ENCODE measurements at places on chromosomes 2 and 18. TPM values are rescaled to one million over a fixed set of nuclear protein-coding genes. Genes with fewer than 3 reads are reported as not detected.

The CD8A gene
- 0.52 TPM for total RNA-seq

- DNase-seq = no peak
- no peak overlapping the region for H3K27ac ChIP-seq
- no peak overlapping the region for H3K4me3 ChIP-seq
- H3K36me3 ChIP-seq = no peaks in the 10 kb centered on the region
These were observed 104.6 kb downstream of the LDLRAD4 start for GRCh38 chr18:13323186-13323585.

DNA sequence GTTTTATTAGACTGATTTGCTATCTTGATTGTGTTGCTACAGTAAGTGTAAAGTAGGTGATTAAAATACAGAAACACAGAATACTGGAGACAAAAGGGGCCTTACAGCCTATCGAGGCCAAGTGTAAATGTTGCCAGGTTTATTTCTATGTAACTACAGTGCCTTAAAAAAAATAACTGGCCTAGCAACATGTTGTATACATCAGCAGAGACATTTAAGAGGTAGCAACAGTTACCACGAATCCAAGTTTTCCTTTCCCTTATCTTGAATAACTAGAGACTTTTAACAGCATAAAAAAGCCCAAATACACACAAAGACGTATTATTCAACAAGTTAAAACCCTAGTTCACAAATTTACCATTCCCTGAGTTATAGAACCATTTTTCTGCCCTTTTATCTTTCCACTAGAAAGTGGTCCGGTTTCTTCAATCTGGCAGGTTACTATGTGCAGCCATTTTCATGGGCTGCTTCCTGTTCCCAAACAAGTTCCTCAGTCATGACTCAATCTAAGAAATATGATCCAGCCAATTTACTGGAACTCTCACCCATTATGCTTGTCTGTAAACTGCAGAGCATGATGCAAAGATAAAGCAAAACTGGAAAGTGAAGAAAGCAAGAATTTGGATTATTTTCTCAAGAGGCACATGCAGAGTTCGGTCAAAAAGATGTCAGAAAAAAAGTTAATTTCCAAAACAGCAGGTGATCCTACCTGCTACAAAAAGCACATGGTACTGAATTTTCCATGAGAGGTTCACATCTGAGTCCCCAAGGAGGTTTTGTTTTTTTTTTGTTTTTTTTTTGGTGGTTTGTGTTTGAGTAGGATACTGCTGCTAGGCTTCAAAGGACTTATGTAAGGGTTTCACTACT is 22.2 kb downstream of the NFE2L2 start:
- no peak for DNase-seq
- H3K27ac ChIP-seq = peak overlapping the region; percentile 85

DNA sequence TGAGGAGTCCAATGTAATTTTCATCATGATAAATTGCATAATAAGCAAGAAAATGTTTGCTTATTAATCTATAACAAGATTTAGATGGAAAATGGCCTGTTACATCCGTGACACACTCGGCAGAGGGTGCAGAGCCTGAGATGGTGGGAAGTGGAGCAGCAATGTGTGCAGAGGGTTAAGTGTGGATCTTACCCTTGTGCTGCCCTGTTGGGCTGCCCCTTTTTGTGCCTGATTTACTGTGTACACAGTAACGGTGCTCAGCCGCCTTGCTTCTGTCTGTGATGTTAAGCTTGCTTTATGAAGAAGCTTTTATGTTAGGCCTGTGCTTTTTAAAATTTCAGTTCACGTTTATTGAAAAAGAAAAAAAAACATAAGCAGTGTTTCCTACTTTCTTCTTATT is 220.2 kb upstream of the BOD1L2 start:
- no peak for DNase-seq
- no peaks in the 10 kb centered on the region for H3K27me3 ChIP-seq
- H3K4me1 ChIP-seq = peaks cover 3% of the 10 kb centered on the region
- peaks cover 5% of the 10 kb centered on the region for H3K36me3 ChIP-seq
- no peak overlapping the region for H3K27ac ChIP-seq

DNA sequence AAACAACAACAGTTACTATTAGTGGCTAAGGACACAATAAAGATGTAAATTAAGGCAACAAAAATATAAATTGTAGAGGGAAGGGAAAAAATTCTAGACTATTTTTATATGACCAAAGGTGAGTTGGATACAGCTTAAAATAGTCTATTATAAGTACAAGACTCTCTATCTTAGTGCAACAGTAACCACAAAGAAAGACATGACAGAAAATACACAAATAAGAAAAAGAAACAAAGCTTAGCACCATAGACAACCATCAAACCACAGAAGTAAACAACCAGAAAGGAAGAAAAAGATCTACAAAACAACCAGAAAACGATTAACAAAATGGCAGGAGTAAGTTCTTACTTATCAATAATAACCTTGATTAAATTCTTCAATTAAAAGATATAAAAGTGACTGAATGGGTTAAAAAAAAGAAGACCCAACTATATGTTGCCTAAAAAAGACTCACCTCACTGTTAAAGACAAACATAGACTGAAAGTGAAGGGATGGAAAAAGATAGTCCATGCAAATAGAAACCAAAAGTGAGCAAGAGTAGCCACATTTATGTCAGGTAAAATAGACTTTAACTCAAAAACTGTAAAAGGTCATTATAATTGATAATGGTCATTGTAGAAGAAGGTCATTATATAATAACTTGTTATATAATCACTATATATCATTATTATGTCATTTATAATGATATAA is 62.5 kb downstream of the USP40 start:
- H3K4me1 ChIP-seq = no peaks in the 10 kb centered on the region
- DNase-seq = no peak
- no peak overlapping the region for H3K27ac ChIP-seq

- no peaks in the 10 kb centered on the region for H3K36me3 ChIP-seq
- no peak overlapping the region for H3K4me3 ChIP-seq
- no peaks in the 10 kb centered on the region for H3K4me1 ChIP-seq
- DNase-seq = no peak
- H3K27ac ChIP-seq = no peak overlapping the region
- no peaks in the 10 kb centered on the region for H3K27me3 ChIP-seq
These were observed 319.7 kb downstream of the SOX11 start for GRCh38 chr2:6011921-6012320.

GRCh38 chr2:102358496-102358895 is 2.9 kb downstream of the IL18R1 start:
- no peaks in the 10 kb centered on the region for H3K36me3 ChIP-seq
- H3K27ac ChIP-seq = no peak overlapping the region
- H3K4me3 ChIP-seq = no peak overlapping the region
- no peaks in the 10 kb centered on the region for H3K27me3 ChIP-seq
- H3K4me1 ChIP-seq = peaks cover 4% of the 10 kb centered on the region

The DOK6 gene
- total RNA-seq = 4.4 TPM

The LYPD1 gene
- total RNA-seq = not detected

GRCh38 chr2:158232476-158232875 is 130.8 kb downstream of the UPP2 start:
- DNase-seq = no peak
- H3K27me3 ChIP-seq = no peaks in the 10 kb centered on the region
- no peaks in the 10 kb centered on the region for H3K4me1 ChIP-seq
- H3K27ac ChIP-seq = no peak overlapping the region
- no peaks in the 10 kb centered on the region for H3K36me3 ChIP-seq
- no peak overlapping the region for H3K4me3 ChIP-seq
